Activated naive CD4-positive, alpha-beta T cell treated with anti-CD3 and anti-CD28 coated beads, Interleukin-2, amount 10 ng/mL, durations not matched to agents 7 days and 5 days (primary cell): ENCODE measurements at places on chromosomes 3 and 15.

DNA sequence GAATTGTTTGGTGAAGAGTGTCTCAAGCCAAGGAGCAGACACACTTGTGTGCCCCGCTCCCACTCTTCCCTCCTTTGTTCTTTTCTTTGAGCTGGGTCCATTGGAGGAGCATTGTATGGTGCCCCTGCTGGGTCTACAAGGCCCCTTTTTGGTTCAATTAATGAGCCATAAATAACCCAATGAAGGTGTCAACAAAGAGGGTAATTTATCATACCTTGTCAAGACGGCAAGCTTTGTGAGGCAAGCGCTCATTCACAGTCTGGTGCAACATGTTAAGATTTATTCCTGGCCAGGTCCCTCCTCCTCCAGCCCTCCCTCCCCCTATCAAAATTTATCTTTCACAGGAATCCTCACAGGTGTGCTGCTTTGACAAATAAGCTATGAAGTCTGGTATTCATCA lies 300.1 kb downstream of the RORA start:
- no peak for DNase-seq

GRCh38 chr3:13886593-13887129 lies 6.8 kb upstream of the WNT7A start:
- DNase-seq: no peak

DNA sequence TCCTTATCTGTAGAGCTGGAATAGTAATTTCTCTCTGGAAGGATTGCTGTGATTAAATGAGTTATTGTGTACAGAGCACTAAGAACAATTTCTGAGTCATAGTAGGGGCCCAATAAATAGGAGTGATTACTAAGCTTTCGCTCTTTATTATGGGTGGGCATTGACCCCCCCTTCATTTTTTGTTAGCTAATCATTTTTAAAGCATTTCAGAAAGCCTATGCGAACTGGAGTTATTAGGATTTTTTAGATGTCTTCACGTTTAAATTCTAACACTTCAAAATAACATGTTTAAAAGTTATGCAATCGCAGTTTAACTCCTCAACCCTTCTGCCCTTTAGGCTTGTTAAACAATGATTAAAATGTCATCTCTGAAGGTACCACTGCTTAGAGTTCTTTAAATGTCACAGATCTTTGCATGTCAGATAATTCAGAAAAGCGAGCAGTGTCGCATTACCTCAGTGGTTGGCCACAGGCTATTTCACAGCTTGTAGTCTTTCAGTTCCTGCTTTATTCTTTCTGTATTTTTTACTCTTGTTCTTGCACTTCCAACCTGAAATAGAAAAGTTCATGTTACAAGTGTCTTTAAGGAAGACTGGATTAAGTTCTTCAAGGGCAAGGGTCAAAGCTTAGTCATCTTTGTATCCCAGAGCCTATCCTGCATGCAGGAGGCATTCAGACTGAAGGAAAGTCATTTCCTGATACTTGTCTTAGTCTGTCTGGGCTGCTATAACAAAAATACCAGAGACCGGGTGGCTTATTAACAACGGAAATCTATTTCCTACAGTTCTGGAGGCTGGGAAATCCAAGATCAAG lies 102.9 kb downstream of the FNDC3B start:
- DNase-seq: no peak

- DNase-seq: no peak
Observed at GRCh38 chr15:25410649-25411048, 28.2 kb downstream of the UBE3A start.

DNA sequence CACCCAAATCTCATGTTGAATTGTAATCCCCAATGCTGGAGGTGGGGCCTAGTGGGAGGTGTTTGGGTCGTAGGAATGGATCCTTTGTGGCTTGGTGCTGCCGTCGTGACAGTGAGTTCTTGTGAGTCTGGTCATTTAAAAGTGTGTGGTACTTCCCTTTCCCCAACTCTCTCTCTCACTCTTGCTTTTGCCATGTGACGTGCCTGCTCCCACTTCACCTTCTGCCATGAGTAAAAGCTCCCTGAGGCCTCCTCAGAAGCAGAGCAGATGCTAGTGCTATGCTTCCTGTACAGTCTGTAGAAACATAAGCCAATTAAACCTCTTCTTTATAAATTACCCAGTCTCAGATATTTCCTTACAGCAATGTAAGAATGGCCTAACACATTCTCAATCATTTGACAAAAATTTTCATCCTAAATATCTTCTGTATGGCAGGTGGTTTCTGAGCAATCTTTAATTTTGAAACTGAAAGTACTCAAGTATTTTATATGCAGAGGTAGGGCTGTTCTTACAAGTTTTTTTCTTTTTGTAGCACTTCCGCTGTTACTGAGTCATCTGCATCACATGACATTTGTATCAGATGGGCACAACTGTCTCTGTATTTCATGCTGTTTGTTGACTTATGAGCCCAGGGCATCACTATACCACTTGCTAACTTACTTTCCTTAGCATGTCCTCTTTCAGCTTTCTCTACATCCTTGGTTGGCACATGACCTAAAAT lies 8.8 kb downstream of the RPL39L start:
- peak; percentile 36 for DNase-seq

- DNase-seq: no peak
Observed at GRCh38 chr3:45134758-45135521, 11.2 kb downstream of the CDCP1 start.

DNA sequence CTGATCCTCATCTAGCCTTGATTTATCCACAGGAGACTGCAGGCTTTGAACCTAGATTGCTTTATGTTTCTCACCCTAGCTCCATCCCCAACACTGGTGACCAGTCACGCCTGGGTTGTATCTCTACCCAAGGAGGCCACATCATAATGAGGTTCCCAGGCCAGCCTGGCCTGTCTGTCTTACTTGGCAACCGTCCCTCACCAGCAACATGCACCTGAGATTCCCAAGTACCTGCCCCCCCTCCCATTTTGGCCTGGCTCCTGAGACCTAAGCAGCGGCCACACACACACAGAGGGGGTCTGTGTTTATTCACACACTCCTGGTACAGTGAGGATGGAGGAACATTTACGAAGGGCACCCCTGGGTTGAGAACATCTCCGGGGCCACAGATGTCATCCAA lies 2.4 kb downstream of the CAMK2N2 start:
- DNase-seq: no peak

DNA sequence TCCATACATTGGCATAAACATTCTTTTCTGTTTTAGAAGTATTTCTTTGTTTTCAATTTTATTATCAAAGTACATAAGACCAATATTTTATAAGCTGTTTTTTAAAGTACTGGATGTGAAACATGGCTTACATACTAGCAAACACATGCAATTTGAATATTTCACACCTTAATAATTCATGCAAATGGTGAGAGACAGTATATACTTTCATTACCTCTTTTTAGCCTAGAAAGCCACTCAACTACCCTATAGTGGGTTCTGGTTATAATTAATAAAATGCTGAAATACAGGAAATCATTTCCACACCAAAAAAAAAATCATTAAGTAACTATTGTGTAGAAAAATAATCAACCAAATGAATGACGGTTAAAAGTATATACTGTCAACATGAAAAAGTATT lies 38.5 kb upstream of the MELTF start:
- no peak for DNase-seq

DNA sequence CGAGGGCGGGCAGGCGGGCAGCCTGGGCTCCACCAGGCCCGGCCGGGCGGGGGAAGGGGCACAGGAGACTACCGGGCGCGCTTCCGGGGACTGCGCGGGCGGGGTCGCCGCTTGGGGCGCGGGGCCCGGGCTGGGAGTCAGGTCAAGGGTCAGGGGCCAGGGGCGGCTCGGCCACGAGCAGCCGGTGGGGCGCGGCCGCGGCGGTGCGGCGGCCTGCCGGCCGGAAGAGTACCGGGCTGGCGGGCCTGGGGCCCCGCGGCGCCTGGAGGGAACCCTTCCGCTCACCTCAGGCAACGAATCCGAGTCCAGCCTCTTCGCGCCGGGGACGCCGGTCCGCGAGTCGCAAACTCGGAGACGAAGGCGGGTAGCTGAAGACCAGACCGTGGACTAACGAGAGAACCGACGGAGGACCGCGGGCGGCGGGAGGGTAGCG lies 225 bp downstream of the RHOA start:
- DNase-seq: peak; percentile 73
